Activated CD8-positive, alpha-beta memory T cell treated with anti-CD3 and anti-CD28 coated beads, Interleukin-2, amount 10 ng/mL, durations not matched to agents 7 days and 5 days (primary cell): ENCODE measurements at places on chromosomes 6 and 20.

DNA sequence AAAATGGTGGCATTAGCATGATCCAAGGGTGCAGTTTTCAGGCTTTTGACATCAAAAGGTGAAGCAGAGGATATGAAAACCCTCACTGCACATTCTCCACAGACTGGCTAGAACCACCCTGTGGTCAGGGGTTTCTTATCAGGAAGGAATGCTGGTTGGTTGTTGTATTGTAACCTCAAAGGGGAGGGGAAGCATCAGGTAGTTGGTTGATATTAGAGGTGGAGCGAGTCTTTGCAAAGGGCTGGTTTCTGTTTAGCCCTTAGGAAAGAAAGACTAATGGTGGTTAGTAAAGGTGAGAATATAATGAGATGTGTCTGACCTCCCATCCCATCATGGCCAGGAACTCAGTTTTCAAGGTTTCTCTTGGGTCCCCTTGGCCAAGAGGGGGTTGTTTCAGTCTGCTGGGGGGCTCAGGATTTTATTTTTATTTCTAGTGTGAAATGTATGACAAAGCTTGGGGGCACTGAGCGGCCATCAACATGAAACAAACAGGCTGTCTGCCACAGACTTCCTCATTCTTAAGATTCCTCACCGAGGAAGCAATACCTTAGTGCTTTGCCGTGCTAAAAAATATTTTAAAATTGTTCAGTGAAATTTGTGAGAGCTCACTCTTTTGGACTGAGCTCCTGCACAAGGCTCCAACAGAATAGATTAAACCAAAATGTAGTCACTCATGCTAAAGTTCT lies 47.5 kb upstream of the PROKR2 start:
- DNase-seq: no peak

DNA sequence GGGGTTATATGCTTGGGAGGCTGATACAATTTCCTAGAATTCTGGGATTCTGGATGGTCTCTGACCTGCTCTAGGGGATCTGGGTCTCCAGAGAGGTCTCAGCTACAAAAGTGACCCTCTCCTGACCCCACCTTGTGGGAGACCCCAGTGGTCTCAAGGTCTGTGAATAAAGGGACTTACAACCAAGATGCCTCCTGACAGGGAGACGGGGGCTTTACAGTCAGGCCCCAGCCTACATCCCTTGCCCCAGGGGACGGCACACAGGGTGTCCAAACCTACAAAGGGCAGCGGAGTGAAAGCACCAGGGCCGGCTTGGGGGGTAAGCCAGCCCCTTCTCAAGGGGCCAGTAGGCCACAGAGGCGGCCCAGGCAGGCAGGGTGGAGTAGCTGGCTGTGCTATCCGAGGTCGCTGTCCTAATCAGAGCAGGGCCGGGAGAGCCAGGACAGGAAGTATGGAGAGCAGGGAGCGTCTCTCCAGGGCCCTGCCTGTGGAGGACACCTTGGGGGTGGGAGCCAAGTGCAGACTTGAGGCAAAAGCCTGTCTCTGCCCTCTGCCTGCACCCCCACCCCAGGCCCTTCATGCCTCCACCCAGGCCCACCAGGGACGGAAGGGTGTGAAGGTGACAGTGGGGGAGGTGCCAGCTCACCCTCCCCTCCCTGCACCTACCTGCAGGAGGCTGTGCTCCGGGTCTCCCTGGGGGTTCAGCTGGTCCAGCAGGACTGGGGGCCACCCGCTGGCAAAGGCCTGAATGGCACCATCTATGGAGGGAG lies 3.5 kb downstream of the GFRA4 start:
- DNase-seq: no peak

DNA sequence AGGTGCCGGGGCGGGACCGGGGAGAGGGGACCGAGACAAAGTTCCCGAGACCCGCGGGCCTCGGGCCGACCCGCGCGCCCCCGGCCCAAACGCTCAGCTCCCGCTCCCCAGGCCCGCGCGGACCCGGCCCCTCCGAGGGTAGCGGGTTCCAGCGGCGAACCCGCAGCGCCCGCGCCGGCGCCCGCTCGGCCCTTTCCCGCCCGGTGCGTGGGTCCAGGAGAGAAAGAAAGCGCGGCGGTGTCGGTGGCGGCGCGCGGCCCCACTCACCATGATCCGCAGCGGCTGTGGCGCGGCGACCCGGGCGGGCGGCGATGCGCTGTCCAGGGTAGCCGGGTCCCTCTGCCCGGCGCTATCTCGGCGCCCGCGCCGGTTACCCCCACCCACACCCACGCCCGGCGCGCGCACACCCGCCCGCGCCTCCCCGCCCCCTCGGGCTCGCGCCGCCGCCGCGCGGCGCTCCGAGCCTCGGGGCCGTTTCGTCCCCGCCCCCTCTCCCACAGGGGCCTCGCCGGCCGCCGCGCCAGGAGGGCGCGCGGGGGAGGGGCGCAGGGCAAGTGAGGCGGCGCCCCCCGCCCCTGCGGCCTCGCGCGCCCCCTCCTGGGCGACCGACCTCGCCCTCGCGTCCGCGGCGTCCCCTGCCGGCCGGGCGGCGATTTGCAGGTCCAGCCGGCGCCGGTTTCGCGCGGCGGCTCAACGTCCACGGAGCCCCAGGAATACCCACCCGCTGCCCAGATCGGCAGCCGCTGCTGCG lies at the start of gene ELOVL2:
Gene ELOVL2, minus strand, starts transcription at position 345 of the 751 bp plus-strand sequence. Its CDS starts 75 bp downstream, at position 270.
- no peak for DNase-seq

- no peak for DNase-seq
Observed at GRCh38 chr6:139847457-139847813, 473.0 kb upstream of the CITED2 start.
